ENCODE measurements at places on chromosomes 11 and 22. TPM values are rescaled to one million over a fixed set of nuclear protein-coding genes. Genes with fewer than 3 reads are reported as not detected.

GRCh38 chr11:104547996-104548661, 350.1 kb downstream of the CASP12 start:
- DNase-seq = no peak
- H3K4me1 ChIP-seq = no peaks in the 10 kb centered on the region
- no peaks in the 10 kb centered on the region for H3K36me3 ChIP-seq
- H3K27ac ChIP-seq = no peak overlapping the region

GRCh38 chr11:119198925-119199324, 7.2 kb upstream of the CBL start:
- H3K27ac ChIP-seq = no peak overlapping the region
- H3K36me3 ChIP-seq = no peaks in the 10 kb centered on the region
- peaks cover 31% of the 10 kb centered on the region for H3K4me1 ChIP-seq

GRCh38 chr11:86370922-86371594, 3.6 kb upstream of the CCDC81 start:
- H3K36me3 ChIP-seq = no peaks in the 10 kb centered on the region
- no peak overlapping the region for H3K27ac ChIP-seq
- H3K4me3 ChIP-seq = no peak overlapping the region
- no peaks in the 10 kb centered on the region for H3K4me1 ChIP-seq
- 0 out of 3 replicates have a peak, but pooled peaks cover 3% of the 10 kb centered on the region for H3K27me3 ChIP-seq
- DNase-seq = peak; percentile 5

DNA sequence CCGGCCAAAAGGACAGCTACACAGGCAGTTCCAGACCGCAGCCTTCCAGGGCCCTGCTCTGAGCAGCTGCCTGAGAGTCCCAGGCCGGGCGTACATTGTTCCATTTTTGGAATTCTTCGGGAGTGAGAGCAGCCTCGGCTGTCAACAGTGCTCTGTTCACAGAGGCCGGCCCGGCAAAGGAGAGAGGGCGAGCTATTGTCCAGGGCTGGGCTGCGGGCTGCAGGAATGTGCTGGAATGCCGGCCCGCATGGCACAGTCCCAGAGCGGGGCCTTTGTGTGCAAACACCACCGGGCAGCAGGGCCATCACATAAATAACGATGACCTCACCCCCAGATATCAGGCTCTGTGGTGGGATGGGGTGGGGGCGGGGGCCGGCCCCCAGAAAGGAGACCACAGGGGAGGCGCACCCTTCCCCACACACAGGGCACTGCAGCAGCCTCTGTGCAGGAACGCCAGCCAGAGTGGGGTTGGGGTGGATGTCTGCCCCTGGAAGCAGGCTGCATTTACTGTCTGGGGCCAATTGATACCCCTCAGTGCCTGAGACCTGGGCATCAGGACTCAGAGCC, 15.8 kb downstream of the LINC01488 start:
- H3K4me3 ChIP-seq = no peak overlapping the region
- no peaks in the 10 kb centered on the region for H3K36me3 ChIP-seq
- H3K27me3 ChIP-seq = peaks cover 3% of the 10 kb centered on the region
- peak; percentile 97 for DNase-seq

- H3K36me3 ChIP-seq = no peaks in the 10 kb centered on the region
- H3K27me3 ChIP-seq = peaks cover 3% of the 10 kb centered on the region
- H3K27ac ChIP-seq = no peak overlapping the region
- DNase-seq = no peak
Observed at GRCh38 chr22:49540084-49540912, 287.4 kb downstream of the BRD1 start.

The PNPLA5 gene
- total RNA-seq = not detected
